ENCODE measurements at places on chromosomes 11 and 22. TPM values are rescaled to one million over a fixed set of nuclear protein-coding genes. Genes with fewer than 3 reads are reported as not detected.

The CYTH4 gene
- total RNA-seq, result not detected

The SSTR3 gene
- total RNA-seq, result not detected

The GLYATL1 gene
- total RNA-seq, result not detected

The RPL27A gene
- 423 TPM for total RNA-seq

All from placental pericyte (primary cell).